ENCODE measurements at places on chromosomes 7 and 10.

GRCh38 chr10:128152741-128153580 is 26.7 kb upstream of the MKI67 start:
- no peak for DNase-seq

DNA sequence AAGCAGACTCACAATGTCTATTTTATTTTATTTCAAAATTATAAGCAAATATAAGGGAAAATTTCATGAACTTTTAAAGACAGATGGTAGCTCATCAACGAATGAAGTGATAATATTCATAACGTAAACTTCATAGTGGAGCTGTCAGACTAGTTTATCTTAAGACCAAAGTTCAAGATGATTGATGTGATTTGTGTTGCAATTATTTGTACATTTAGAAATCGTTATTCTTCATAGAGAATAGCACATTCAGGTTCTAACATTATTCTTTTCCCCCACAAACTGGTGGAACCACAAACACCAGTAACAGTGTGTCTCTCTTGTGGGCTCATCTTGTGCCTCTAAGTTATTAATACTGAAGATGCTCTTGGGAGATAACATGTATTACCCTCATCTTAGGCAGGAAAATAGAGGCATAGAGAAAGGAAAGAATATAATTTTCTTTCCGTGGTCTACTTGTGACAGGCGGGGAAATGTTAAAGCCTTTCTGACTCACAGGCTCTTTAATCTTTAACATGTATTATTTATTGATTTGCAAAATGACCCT is 37.0 kb downstream of the CCSER2 start:
- DNase-seq, result no peak

- no peak for DNase-seq
Observed at GRCh38 chr10:11713186-11713743, 28.9 kb upstream of the ECHDC3 start.

GRCh38 chr10:132590094-132590751 is 52.6 kb downstream of the INPP5A start:
- no peak for DNase-seq

GRCh38 chr10:116055252-116055916 is 217.6 kb downstream of the GFRA1 start:
- DNase-seq, result no peak

DNA sequence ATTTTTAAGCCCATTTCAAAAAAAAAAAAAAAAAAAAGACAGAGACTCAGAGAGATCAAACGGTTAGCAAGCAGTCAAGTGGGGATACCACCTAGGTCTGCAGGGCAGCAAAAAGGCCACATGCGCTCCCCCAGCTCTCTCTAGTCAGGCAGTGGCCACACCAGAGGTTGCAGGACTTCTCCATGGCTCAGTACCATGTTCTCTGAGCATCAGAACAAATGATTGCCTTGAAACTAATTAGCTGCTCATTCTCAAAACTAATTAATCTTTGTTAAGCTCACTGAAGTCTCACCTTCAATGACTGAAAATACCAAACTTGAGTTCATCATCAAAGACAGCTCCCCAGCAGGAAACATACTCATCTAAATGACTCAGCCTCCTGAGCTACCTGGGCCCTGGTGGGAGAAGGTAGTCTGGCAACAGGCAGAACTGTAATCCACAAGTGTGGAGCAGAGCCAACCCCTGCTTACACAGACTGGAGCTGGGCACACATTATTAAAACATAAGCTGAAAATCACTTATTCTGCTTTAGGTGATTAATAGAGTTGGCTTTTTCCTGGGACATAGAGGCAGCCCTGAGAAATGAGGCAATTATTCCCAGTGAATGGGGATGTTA is 319.6 kb downstream of the GRID1 start:
- DNase-seq, result no peak

DNA sequence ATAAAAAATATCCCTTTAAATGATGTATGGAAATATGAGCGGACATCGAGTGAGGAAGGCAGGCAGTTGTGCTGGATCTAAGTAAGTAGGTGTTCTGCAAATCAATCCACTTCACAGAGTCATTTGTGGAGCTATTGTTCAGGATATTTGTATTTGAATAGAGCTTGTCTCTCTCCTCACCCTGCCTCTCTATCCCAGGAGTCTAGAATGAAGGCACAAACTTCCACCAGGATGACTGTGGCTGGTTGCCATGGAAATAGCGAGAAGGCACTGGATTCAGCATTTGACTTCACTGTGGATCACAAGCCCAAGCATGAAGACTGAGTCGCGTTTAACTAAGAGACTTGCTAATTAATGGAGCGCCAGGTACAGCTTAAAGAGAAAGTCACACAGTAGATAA is 53.2 kb downstream of the NPY start:
- DNase-seq, result no peak

DNA sequence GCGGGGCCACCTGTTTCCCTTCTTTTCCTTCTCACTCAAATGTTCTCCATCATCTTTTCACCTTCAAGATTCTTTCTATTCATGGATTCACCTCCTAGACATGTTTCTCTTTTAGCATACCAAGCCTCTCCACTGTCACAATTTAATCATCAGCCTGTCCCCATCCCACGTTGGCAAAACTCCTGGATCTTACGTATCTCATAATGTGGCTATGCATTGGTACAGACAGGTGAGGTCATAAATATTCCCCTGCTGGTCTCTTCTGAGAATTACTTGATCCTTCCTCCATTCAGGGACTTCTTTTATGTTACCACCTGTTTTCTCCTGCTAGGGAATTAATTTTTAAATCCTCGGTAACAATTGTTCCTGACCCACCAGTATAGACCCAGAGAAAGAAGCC is 262.6 kb upstream of the NEBL start:
- DNase-seq, result no peak

GRCh38 chr7:6156734-6157133 is 115.7 kb downstream of the CYTH3 start:
- DNase-seq, result no peak

GRCh38 chr7:149615690-149616270 is 118.2 kb upstream of the ZNF746 start:
- no peak for DNase-seq

DNA sequence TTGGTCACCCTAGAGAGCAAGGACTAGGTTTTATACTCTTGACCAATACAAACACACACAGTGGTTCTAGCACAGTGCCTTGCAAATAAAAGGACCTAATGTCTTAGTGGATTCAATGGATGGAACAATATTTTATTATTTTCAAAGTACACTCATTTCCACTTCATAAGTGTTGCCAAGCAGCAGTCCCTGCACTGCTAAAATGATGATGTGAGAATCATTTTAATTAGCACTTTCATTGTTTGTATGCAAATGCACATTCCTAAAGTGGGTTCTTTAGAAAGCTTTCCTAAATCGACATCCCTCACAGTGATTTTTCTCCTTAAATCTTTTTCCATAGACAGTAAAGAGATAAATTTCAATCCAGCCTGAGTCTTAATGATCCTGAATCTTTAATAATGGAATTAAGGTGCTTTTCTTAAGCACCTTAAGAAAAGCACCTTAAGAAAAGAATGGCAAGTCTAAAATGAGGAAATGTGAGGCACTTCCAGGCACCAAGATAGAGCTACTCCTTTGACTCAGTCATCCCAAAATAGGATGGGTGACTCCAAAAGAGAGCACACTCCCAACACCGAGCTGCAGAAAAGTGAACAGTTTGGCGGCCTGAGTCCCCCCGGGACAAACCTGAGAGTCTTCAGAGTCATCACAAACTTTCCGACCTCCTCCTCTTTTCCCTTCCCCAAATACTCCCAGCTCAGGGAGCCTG is 84.5 kb downstream of the SORBS1 start:
- DNase-seq, result no peak

- DNase-seq, result no peak
Observed at GRCh38 chr10:130459011-130459410, 322.8 kb downstream of the GLRX3 start.

GRCh38 chr7:5532536-5533335 is 109.1 kb upstream of the TNRC18 start:
- DNase-seq, result peak; percentile 88

All from hematopoietic multipotent progenitor cell (in vitro differentiated cells).